ENCODE measurements at places on chromosomes 11 and 22.

DNA sequence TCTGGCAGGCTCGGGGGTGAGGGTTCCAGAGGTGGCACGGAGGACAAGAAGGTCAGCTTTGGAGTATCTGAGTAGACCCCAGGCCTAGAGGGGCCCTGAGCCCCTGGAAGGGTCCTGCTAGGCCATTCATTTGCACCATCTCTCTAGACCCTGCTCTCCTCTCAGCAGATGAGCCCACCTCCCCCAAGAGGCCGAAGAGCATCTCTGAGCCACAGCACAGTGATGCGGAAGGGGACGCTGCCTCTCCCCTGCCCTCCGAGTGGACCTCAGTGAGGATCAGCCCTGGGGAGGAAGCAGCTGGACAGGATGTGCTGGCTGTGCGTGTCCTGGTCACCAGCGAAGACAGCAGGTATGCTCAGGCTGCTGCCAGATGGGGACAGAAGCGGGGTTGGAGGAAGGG is 101.6 kb upstream of the PARVA start:
- no peak for DNase-seq

- no peak for DNase-seq
Observed at GRCh38 chr11:88340366-88340935, 2.9 kb upstream of the CTSC start.

DNA sequence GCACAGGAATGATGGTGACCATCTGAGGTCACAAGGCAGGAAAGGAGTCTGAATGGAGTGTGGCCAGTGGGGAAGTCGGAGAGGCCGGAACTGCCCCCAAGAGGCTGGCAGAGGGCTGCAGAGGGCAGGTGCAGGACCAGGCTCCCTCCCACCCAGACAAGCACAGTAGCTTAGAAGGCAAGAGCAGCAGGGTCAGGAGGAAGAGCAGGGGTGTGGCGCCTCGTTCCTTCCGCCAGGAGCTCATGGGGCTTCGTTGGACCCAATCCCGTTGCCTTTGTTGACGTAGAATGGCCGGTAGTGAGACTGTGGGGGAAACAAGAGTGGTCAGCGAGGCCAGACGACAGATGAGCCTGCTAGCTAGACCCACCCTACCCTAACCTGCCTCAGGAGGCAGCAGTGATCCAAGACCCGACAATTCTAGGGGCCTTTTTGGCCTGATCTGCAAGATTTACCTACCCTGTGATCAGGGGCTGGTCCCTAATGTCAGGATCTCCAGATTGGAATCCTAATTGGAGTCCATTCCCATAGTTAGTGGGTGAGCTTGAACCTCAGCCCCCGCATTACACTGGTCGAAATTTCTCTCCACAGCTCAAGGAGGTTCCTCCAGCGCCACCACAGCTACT is 25.6 kb downstream of the TRIM29 start:
- DNase-seq: no peak

- no peak for DNase-seq
Observed at GRCh38 chr22:20940904-20941385, 23.7 kb downstream of the CRKL start.

DNA sequence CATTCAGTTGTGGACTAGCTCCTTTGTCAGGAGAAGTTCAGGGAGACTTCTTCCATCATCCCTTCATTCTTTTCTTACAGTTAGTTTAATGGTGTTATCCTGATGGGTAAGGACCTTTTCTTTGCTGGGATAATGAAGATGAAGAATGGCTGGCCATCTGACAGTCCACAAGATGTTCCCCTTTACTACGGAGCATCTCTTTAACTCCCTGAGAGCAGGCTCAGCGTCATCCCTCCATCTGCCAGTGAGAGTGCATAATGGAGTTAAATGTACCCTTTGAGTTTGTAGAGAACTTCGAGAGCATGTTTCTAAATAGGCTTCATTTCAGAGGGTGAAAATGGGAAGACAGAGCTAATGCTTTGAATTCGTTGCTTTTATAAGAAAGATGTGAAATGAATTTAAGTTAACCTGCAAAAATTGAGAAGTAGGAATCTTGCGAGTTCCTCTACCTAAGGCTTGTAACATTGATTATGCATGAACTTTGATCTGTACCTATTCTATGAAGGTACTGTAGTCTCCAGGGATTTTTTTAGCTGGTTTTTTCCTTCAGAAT is 1.7 kb downstream of the EP300 start:
- DNase-seq: no peak

GRCh38 chr11:107598225-107599139 is 7.5 kb downstream of the ELMOD1 start:
- no peak for DNase-seq

DNA sequence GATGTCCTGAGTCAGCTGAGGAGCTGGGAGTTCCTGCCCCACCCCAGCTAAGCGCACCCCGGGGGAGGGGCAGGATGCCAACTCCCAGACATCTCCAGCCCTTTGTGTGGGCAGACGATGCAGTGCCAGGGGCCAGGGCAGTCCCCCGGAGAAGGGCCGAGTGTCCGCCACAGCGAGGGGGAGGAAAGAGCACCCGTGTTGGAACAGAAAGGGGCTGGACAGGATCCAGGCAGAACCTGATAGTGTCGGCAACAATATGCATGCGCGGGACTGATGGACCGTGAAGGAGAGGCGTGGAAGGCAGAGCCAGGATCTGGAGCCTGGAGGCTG is 1434.7 kb downstream of the BRD1 start:
- no peak for DNase-seq

GRCh38 chr11:1034001-1034400 is 2.5 kb downstream of the MUC6 start:
- no peak for DNase-seq

DNA sequence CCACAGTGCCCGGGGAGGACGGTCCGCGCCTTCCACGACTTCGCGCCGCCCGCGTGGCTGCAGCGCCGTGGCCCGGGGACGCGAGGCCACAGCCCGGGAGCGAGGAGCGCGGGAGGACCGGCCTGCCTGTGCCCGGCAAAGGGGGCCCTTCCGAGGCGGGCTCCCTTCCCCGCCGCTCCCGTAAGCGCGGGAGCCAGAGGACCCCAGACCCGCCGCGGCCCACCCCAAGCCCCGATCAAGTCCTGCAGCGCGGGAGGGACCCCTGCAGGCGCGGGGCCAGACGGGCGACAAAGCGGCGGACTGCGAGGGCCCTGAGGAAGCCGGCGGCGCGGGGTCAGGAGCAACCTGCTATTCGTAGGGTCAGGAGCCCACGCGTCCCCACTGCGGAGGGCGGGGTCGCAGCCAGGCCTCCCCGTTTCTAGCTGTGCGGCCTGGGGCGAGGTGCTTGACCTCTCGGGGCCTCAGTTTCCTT is 110.3 kb downstream of the WNT7B start:
- no peak for DNase-seq

GRCh38 chr11:86571273-86571948 is 101.0 kb downstream of the ME3 start:
- DNase-seq: no peak

DNA sequence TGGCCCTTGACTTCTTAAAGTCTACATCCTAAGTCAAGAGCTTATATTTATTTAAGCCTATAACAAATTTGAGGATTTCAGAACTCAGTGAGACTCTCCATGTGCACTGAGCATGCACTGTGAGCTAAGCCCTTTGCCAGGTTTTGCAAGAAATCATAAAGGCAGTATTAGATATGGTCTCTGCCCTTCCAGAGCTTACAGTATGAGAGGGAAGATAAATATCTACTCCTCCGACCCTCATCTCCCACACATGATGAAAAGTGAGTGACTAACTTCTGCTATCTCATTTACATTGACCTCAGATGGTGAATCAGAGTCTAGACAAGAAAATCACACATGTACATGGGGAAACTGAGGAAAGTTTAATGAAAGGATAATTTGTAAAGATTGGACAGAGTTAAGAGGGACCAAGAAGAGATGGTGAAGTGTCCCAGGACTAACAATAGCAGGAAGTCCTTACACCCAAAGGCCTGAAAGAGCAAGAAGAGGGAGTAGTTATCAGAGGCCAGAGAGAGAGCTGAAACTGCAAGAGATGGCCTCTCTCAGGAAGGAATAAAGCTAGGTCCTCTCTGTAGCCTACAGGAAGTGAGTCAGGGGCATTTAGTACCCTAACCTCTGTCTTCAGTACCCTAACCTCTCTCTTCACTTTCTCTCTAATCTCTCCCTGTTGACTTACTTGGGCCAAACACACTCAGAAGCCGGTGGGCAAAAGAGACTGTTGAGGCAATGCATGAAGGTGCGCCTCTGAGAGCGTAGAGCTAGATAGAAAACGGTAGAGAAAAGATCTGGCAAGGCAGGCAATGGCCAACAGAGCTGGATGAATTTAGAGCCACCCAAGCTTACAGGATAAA is 23.0 kb upstream of the BLID start:
- no peak for DNase-seq

DNA sequence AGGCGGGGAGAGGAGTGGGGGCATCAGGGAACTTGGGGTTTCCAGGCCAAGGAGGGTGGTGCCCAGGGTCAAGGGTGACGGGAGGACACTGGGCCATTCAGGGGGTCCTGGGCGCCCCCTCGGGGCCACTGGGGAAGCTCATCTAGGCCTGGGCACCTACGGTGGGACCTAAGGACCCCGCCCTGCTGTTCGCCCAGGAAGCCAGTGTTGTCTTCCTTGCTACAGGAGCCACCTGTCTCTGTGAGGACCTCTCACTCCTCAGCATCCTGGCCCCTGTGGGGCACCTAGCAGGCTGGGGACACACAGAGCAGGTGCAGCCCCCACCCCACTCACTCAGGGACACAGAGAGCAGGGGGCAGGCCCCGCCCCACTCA is 191.6 kb downstream of the IGLL1 start:
- DNase-seq: no peak

GRCh38 chr11:89633135-89633705 is 76.9 kb upstream of the TRIM77 start:
- no peak for DNase-seq

DNA sequence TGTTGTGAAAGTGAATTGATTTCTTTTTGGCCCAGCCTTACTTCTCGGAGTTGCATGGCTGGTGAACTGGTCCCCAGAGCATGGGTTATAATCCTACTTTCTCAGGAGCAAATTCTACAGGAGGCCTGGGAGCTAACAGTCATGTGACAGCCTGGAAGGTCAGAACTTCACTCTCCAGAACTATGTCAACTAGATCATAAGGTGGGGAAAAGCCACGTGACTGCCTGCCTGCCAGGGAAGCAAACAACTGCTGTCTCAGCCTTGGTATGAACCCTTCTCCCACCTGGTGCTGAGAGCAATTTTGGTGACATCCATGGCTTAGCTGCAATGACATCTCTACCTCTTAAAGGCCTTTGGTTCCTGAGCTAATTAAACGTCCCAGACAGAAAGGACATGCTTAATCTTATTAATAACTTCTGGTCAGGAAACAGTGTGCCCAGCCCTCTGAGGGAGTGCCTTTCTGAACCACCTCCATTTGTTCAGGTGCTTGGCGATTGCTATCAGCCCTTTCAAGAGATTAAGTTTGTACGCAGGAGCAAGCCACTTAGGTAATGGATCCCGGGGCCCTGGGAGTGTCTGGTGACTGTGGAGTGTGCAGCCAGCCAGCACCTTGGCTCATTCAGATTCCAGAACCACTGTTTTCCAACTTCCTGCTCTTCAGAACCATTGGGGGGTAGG is 1.4 kb upstream of the CREB3L1 start:
- DNase-seq: no peak

- DNase-seq: no peak
Observed at GRCh38 chr22:32576553-32577253, 102.1 kb downstream of the FBXO7 start.

DNA sequence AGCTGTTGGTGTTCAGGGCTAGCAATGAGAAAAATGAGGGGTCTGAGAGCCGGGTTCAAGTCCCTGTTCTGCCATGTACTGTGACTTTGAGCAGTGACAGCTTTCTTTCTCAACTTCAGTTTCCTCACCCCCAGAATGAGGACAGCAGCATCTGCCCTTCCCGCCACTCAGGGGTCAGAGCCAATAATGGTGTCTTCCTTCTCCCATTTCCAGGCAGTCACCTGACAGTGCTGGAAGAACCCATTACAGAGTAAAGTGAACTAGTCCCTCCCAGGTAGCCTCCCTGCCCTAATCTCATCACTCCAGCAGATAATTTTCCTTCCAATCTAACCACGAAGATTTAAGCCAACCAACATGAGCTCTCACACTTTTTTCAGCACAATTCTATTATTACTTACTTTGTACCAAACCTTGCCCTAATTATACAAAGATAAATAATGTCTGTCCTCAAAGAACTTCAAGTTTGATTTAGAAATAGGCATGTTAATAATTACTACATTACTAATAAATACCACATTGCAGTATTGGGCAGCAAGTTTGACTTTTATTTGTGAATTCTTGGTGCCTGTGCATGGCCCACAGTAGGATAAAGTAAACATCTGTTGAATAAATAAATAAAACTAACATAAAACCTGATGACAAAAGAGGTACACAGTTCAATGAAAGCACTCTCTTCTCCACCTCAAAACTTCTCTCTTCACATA is 61.0 kb downstream of the SERGEF start:
- no peak for DNase-seq

- no peak for DNase-seq
Observed at GRCh38 chr11:35662061-35662648, 420 bp upstream of the TRIM44 start.

GRCh38 chr22:22863001-22863400 is 24.6 kb upstream of the IGLL5 start:
- DNase-seq: no peak

DNA sequence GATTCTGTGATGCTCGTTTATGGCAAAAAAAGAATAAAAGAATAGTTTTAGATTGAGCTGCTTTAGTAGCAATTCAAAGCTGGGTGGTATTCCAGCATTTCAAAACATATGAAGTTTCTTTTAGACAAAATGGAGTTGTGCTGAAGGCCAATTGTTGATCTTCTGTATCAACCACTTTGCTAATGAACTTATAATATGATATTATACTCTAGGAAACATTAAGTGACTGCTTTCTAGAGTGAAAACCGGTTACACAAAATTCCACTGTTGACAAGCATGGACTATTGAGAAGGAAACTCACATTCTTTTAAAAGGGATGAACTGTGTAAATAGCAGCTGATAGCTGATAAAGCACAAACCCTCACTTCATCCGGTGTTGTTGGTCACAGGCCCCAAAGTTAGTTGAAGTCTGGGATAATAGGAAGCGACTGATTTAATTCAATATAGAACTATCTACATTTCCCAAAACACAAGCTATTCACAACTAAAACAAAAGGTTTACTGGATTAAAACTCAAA is 255.1 kb downstream of the CADM1 start:
- no peak for DNase-seq

- DNase-seq: no peak
Observed at GRCh38 chr11:128595221-128595620, 7.9 kb upstream of the ETS1 start.

GRCh38 chr11:8714622-8715225 is 32.1 kb downstream of the RPL27A start:
- DNase-seq: no peak
